Iris pigment epithelial cell (primary cell): ENCODE measurements at places on chromosomes 2 and 18.

GRCh38 chr2:207871506-207871905, 101.8 kb upstream of the FZD5 start:
- DNase-seq: peak; percentile 15

DNA sequence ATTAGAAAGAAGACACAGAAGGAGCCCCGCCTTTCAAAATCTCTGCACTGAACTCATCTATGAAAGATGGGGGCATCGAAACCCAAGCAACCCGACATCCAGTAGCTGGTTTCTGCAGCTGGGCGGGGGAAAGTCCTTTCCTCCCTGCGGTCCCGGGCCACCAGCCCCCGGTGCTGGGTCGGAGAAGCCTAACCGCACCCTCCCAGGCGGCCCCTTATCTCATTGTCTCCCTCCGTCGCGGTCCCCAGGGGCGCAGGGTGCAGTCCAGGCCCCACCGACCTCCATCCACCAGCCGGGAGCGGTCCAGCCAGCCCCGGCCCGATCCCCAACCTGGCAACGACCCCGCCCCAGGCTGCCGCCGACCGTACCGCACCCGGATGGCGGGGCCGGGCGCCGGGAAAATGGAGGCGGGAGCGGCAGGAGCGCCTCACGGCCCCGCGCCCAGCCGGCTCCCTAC, 452 bp downstream of the RAPH1 start:
- DNase-seq: peak; percentile 26

- DNase-seq: no peak
These were observed 13.2 kb downstream of the PIKFYVE start for GRCh38 chr2:208279236-208279635.

GRCh38 chr2:55063226-55063625, 13.0 kb upstream of the RTN4 start:
- no peak for DNase-seq

- peak; percentile 74 for DNase-seq
These were observed 82.1 kb downstream of the ZBTB7C start for GRCh38 chr18:48326901-48327675.

DNA sequence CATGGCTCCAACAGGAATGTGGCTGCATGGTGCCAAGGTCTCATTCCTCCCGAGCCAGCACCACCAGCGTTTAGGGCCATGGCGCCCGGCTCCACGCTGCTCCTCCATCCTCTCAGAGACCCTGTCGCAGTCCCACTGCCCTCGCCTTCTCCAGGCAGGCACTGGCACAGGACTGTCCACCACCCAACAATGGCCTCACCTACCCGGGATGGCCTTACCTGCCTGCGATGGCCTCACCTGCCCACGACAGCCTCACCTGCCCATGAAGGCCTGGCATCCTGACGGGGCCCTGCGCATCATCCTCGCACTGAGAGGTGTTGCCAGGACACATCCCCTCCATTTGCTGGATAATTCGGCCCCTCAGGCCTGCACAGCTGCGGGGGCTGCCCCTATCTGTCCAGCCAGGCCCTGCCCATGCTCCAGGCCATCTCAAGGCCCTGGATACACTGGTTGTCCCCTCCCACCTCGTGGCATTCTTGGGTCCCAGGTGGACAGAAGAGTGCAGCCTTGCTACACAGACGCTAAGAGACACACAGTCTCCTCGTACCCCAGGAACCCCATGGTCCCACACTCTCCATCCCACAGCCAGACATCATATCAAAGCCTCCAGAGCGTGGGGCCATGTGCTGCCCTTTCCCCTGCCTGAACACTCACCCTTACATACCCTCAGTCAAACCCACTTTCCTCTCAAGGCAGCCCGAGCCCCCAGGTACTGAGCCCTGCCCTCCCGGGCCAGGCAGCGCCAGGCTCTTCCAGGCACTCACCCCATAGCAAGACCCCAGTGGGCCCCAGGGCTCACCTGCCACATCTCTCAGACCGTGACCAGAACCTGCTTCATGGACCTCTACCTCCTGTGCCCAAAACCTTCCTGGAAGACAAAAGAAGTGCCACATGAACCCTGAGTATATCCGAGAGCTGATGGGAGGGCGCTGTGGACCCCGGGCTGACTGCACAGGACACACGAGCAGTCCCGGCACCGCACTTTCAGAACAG, 268.6 kb downstream of the EIPR1 start:
- no peak for DNase-seq

DNA sequence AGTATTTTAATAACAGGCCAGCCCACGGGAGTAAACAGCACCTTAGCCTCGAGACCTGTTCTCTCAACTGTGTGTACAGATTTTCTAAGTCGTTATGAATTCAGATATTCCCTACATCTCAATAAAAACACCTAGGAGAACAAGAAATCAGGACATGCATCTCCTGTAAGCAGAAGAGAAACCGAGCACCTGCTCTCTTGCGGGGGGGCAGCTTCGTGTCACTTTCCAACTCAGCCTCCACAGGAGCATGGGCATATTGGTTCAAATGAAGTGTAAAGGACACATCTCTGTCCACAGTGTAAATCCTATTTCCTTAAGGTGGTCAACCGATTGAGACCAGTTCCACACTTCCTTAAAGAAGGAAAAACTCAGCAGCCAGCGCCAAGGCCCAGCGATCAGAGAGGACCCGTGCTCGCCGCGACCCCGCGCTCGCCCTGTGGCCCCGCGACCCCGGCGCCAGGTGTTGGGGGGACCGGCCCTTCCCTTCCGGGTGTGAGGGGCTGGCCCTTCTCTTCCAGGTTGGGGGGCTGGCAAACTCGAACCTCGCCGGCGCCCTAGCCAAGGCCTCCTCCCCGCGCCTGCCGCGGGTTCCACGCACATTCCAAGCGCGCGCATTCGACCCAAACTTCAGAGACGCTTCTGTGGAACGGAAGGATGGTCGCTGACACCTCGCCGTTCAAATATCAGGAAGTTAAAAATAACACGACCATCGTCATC, 652 bp downstream of the SH3YL1 start:
- no peak for DNase-seq

DNA sequence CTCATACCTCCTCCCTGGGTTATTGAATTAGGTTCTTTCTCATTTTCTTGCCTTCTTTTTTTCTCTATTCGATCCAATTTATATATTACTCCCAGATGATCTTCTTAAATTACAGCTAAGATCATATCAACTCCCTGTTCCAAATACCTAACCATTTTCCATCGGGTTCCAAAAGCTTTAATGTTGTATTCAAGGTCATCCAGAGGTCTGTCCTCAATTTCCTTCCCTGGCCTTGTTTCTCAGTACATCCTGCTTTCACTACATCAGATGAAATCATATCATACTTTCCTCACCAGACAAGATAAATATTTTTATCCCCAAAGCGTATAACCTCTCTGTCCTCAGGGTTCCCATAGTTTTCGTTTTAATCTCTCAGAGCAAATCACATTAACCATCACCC, 36.3 kb upstream of the GREB1L start:
- DNase-seq: no peak

GRCh38 chr2:30225131-30225762, 6.1 kb upstream of the LBH start:
- peak; percentile 79 for DNase-seq

GRCh38 chr2:174487108-174487819, 435 bp upstream of the GPR155 start:
- DNase-seq: peak; percentile 98

DNA sequence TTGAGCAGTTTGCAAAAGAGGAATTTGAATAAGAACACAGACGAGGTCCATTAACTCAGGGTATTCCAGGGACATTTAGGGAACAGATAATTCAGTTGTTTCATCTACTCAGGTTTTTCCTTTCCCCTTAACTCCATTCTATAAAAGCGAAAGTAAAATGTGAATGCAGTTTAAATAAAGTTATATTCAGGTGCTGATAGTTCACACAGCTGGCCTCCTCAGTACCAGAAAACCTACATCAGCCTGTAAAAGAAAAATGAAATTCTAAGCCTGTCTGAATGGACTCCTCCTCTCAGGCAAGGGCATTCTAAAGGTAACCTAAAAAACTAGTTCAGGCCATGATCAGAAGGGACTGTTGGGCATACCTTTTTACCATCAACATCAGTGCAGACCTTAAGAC, 873.8 kb downstream of the SUCLG1 start:
- DNase-seq: no peak

DNA sequence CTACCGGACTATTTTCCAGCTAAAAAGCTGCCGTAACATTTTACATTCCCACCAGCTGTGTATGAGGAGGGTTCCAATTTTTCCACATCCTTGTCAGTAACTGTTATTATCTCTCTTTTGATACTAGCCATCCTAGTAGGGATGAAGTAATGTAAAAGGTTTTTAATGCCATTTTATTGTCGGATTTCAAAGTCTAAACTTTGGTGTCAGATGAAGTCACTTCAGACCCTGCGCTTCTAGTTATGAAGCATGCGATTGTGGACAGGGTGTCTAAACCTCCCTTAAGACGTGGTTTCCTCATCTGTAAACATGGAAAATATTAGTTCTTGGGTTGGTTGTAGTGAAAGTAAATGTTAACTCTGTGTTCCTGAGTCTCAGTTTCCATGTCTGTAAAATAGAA, 4.7 kb downstream of the DGKD start:
- no peak for DNase-seq

GRCh38 chr2:12044857-12045256, 298.4 kb downstream of the LPIN1 start:
- DNase-seq: no peak

- no peak for DNase-seq
These were observed 4.3 kb downstream of the LDLRAD4 start for GRCh38 chr18:13222856-13223281.

DNA sequence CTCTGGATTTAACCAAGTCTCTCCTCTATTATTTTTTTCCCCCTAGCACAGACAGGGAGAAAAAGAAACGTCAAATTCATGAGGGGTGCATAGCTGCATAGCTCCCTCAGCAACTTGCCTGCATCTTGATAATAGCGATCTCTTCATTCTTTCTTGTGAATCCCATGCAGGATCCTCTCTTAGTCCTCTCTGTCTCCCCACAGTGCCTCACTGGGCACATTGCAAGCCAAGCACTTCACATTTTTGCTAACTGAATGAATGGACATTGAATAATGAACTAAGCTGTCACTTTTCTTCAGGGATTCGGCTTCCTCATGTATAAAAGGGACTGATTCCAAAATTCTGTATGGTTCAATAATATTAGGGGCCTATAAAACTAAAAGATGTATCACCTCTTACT, 2.9 kb upstream of the EPB41L3 start:
- peak; percentile 25 for DNase-seq

GRCh38 chr2:22485486-22485885, 899.5 kb upstream of the KLHL29 start:
- DNase-seq: no peak

DNA sequence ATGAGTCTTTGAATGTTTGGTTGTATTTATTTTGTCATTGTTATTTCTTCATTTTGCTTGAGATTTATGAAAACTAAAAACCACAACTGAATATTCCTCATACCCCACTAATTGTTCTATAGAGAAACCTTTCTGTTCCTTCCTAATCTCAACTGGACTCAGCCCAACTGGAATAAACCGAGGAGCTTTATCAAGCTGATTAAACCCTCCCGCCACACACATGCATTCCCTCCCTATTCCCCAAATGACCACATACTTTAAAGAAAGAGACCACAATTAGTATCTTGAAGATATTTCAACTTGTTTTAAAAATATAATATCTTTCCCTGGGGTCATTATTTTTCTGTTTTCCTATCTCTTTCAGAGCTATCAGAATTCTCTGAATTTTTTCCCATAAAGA, 107.5 kb downstream of the OSR1 start:
- DNase-seq: no peak

- DNase-seq: peak; percentile 29
These were observed 4.9 kb upstream of the PDCD1 start for GRCh38 chr2:241863536-241863954.

DNA sequence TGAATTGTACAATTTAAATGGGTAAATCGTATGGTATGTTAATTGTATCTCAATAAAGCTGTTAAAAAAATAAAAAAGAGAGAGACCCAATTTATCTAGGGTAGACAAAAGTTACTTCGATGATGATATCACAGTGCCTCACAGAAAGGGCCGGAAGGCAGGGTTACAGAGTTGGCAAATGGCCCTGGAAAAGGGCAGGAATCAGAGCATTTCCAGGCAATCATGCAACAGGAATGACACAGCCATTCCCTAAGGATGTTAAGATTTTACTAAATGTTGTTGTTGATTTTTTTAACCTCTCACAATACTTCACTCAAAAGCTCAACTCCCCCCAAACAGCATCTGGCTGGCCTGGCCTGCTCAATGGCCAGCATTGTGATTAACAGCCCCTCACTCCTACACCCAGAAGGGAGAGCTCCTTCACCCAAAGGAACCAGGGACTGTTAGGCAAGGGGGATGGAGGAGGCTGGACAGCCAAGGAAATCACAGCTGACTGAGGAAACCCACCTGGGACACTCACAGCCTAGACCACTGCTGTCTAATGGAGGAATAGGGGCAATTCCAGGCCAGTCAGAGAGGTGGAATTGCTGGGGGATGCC, 7.7 kb upstream of the SP100 start:
- DNase-seq: peak; percentile 45

GRCh38 chr2:137960223-137960622, 4.0 kb upstream of the HNMT start:
- DNase-seq: peak; percentile 53

DNA sequence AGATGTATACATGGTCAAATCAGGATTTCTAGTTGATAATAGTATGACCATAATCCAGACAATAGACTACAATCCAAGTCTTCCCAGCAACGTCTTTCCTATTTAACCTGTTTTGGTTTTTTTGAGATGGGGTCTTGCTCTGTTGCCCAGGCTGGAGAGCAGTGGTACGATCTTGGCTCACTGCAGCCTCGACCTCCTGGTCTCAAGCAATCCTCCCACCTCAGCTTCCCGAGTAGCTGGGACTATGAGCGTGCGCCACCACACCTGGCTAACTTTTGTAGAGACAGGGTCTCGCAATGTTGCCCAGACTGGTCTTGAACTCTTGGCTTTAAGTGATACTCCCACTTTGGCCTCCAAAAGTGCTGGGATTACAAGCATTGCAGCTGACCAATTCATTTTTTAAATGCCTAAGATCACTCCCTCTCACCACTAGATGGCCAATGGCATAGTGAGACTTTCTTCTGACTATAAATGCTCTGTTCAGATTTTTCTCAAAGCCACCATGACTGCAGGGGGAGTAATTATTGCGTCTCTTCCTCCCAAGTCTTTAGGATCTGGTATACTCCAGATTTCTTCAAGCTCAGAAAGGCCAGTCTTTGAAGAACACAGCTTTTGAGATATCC, 47.6 kb downstream of the HNRNPLL start:
- DNase-seq: peak; percentile 46

- no peak for DNase-seq
These were observed 639.9 kb downstream of the DCC start for GRCh38 chr18:52979892-52980291.
